ENCODE measurements at places on chromosomes 11 and 22.

DNA sequence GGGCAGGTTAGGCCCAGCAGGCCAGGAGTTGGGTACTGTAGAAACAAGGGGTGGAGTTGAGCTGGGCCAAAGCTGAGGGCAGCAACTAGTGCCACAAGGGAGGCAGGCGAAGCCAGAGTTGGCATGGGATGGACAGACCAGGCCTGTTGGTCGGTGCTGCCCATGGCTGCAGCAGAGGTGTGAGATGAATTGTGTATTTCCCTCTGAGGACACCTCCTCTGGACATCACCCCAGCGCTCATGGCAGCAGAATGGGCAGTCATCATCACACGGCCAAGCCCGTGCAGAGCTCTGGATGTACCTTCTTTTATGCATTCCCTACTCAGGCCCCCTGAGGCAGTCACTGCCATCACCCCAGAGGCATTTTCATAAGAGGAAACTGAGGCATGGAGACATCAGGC lies 20.3 kb downstream of the TAB1 start:
- DNase-seq: no peak

DNA sequence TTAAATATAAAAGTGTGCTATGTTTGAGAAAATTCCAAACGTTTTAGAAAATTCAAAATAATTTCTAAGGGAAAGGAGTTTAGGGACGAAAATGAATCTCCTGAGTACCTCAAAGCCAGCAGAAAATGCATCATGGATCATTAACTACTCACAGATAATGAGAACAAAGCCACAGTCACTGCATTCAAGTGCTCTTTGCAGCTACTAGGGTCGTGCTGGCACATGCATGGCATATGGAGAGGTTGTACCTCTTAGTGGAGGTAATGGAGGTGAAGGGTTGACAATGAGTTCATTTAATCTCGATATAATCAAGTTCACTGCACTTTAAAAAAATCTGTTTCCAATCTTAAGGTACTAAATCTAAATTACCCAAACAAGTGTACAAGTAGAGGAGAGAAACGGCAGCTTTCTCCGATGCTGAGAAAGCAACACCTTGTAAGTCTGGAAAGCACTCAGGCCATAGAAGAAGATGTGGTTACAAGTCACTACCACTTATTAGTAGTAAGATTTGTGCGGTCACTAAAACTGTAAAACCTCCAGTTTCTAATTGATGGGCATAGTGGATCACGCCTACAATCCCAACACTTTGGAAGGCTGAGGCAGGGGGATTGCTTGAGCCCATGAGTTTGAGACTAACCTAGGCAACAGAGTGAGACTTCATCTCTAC lies 261.1 kb upstream of the ANO3 start:
- no peak for DNase-seq

DNA sequence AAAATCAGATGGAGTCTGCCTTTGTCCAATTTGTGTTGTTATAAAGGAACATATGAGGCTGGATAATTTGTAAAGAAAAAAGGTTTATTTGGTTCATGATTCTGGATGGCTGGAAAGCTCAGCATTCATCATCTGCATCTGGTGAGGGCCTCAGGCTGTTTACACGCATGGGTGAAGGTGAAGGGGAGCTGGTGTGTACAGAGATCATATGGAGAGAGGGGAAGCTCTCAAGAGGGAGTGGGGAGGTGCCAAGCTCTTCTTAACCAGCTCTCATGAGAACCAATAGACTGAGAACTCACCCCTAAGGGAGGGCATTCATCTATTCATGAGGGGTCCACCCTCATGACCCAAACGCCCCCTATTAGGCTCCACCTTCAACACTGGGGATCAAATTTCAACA lies 40.0 kb downstream of the NEU3 start:
- no peak for DNase-seq

GRCh38 chr22:49670456-49671330 lies 157.0 kb downstream of the BRD1 start:
- DNase-seq: no peak

GRCh38 chr11:114188851-114189570 lies 107.2 kb upstream of the NNMT start:
- no peak for DNase-seq

GRCh38 chr22:46162771-46163556 lies 12.6 kb downstream of the PPARA start:
- no peak for DNase-seq

DNA sequence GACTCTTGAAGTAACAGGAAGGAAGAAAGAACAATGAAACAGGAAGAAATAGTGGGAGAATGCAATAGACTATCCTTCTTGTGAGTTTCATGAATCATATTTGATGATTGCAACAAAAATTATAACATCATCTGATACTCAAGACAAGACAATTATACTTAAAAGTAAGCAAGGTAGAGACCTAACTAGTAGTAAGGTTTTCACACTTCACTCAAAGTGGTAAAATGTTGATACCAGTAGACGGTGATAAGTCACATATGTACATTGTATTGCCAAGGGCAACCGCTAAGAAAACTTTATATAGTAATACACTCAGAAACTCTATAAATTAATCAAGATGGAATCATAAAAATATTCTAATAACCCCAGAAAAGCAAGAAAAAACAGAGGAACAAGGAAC lies 107.8 kb downstream of the CYP2R1 start:
- no peak for DNase-seq

DNA sequence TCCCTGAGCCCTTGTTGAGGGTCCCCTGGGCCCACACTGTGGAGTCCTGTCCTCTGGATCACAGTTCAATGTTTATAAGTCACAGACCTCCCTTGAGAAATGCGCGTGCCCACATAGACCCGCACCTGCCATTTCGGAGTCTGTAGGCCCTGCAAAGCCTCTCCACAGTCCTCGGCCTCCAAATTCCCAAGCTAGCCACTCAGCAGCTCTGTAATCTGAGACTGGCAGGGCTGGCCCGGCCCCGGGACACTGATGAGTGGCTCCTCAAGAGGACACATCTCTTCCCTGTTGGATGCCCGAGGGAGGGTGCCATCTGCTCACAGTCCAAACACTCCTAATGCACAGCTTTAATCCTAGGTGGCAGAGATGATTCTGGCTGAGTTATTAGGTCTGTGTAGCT lies 39.1 kb downstream of the B3GAT1 start:
- no peak for DNase-seq

GRCh38 chr11:16410479-16410878 lies 54.1 kb upstream of the SOX6 start:
- no peak for DNase-seq

DNA sequence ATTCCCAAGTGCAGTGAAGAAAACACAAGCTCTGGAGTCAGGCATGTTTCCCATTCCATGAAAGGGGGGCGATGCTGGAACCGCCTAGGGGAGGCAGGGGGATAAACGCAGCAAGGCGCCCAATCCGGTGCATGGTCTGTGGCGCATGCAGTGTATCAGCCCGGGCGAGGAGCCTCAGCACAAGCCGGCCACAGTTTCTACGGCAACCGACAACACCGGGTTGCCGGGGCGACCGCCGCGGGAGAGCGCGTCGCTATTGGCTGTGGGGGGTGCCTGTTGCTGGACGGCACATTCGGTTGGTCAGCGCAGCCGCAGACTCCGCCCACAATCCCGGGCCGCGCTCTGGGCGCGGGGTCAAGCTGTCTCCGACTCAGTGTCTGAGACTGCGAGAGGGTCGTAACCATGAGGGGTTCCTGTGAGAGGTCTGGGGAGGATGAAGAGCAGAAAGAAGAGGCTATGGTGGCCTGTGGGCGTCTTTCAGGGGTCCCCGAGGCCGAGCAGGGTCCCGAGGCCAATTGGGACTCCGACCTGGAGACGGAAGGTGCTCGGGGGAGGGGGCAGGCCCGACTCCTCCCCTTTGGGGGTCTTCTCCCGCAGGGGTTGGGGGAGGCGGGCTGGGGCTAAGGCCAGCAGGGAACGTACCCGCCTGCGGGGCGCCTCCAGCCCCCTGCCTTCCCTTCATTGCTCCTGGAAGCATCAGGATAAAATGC lies at the start of gene LRRC74B:
LRRC74B (plus strand) TSS at position 362 of the 710 bp plus-strand sequence; CDS start at position 403, 41 bp downstream.
- peak; percentile 81 for DNase-seq

DNA sequence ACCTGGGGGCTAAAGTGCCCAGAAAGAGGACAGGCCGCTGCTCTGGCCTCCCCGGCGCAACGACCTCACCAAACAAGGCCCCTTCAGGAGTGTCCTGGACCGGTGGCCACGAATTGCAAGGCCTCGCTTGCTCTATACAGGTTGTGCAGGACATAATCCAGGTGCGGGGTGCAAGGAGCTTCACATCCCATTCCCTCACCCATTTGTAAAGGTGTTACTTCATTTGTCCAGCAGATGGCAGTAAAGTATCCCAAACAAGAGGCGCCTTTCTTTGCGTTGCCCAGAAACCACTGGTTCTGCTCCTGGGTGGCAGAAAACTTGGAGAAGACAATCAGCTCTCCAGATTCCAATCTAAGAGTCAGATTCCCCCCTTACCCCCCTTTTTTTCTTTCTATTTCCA lies 35.9 kb upstream of the PRDM11 start:
- peak; percentile 82 for DNase-seq

DNA sequence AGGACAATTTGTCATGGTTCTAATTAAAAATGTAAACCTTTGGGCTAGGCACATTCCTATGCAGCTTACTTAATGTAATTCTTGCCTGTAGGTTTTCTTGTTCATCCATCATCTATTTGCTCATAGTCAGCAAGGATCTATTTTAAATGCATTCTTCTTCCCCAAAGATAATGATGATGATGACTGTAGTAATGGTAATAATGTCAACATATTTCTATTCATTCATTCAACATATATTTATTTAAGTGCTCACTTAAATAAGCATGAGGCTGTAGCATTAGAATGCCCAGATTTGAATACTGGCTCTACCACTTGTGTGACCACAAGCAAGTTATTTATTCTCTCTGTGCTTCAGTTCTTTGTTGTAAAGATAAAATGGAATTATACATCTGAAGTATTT lies 169.6 kb upstream of the SYN3 start:
- no peak for DNase-seq

GRCh38 chr11:63564056-63564774 lies 1.0 kb upstream of the PLAAT2 start:
- DNase-seq: no peak

- no peak for DNase-seq
These were observed 12.5 kb downstream of the PRR5L start for GRCh38 chr11:36308577-36308976.

GRCh38 chr22:23742505-23743264 lies 8.2 kb downstream of the ZNF70 start:
- no peak for DNase-seq

- DNase-seq: no peak
These were observed 251.8 kb upstream of the KIRREL3 start for GRCh38 chr11:127252321-127252720.

DNA sequence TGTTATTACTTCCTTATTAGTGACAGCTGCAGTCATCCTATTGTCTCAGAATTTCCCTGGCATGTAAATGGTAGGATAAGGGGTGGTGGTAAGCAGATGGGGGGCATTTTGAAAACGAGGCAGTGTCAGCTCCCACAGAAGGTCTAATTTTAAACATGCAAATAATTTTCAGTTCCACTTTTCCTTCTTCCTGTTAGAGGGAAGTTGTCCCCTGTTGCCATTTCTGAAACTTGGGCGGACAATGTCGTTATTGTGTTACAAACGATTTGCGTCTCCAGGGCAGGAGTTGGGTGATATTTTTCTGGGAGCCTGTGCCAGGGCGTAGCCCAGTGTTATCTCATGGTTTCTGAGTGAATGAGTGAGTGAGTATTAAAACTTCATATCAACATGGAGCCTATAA lies 7.4 kb downstream of the PTPRJ start:
- no peak for DNase-seq
